ENCODE measurements at places on chromosomes 1 and 21.

DNA sequence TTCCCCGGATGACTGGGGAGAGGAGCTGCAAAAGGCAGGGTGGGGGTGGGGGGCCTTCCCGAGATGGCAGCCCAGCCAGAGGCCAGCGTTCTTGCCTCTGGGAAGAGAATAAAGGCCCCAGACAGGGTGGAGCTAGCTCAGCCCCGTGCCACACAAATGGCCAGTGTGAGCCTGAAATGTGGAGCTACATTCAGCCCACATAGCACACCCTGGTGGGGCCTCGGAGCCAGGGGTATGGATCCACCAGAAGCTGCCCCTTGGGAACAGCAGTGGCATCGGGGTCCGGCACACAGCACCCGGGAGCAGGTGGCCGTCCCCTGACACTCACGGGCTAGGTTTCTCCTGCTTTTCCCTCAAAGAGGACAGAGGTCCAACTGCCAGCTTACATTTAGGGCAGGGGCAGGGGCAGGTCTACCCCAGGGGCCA lies 93.9 kb downstream of the PDE9A start:
- DNase-seq, result no peak

DNA sequence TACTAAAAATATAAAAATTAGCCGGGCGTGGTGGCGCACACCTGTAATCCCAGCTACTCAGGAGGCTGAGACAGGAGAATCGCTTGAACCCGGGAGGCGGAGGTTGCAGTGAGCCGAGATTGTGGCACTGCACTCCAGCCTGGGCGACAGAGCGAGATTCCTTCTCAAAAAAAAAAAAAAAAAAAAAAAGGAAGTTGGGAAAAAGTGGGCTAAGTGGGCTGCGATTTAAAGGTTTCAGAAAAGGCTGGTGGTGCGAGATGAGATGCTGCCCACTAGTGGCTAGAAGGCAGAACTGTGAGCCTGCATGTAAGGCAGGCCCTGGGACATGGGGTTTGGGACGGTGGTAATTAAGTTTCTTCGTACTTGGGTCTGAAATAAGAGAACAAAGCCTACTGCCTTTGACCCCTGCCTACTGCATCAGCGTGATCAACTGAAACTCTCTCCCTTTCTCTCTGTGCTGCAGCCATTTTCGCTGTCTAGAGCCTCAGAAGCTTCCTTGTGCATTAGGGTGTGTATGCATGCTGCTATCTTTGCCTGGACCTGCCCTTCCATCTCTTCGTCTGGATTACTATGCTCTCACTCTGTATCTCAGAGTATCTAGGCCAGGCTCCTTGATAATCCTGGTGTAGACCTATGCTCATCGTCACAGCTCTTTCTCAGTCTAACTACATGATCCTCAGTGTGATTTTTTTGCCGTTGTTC lies 12.4 kb downstream of the FMOD start:
- DNase-seq, result peak; percentile 62

GRCh38 chr1:225777058-225777582 lies 506 bp upstream of the SRP9 start:
- no peak for DNase-seq

- peak; percentile 77 for DNase-seq
These were observed 6.6 kb upstream of the FOXE3 start for GRCh38 chr1:47409311-47410067.

- no peak for DNase-seq
These were observed 4.6 kb downstream of the GPSM2 start for GRCh38 chr1:108881369-108881768.

- no peak for DNase-seq
These were observed 238.4 kb downstream of the PLA2G4A start for GRCh38 chr1:187067160-187067559.

- DNase-seq, result no peak
These were observed 76.9 kb downstream of the MRPL37 start for GRCh38 chr1:54276617-54277450.
